Right renal pelvis (tissue), 4 donors: ENCODE measurements at places on chromosomes 16 and 17.

- no peak for DNase-seq
These were observed 114.6 kb upstream of the MED13 start for GRCh38 chr17:62179525-62180161.

- no peak for DNase-seq
These were observed 9.3 kb upstream of the CDC6 start for GRCh38 chr17:40278414-40278813.

DNA sequence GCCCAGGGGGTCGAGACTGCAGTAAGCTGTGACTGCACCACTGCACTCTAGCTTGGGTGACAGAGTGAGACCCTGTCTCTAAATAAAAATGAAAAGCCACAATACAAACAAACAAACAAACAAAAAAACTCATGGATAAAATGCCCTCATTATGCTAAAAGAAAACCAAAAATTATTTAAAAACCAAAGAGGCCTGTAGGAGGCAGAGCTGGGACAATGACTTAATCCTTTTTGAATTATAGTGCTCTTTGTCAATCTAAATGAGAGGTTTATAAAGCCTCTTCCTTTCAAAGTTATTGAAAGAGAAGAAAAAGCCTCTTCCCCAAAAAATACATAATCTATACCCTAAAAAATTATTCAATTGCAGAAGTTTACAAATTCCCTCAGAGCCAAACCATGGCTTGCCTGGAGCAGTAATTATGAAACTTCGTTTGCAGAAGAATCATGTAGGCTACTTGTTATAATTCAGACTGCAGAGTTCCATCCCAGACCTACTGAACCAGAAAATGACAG lies 18.5 kb downstream of the CRLF3 start:
- no peak for DNase-seq

GRCh38 chr16:14505846-14506245 lies 124.2 kb downstream of the PARN start:
- DNase-seq, result no peak

GRCh38 chr16:68236137-68236825 lies 354 bp upstream of the ESRP2 start:
- no peak for DNase-seq

GRCh38 chr17:11121341-11121985 lies 119.5 kb upstream of the SHISA6 start:
- peak; percentile 27 for DNase-seq

DNA sequence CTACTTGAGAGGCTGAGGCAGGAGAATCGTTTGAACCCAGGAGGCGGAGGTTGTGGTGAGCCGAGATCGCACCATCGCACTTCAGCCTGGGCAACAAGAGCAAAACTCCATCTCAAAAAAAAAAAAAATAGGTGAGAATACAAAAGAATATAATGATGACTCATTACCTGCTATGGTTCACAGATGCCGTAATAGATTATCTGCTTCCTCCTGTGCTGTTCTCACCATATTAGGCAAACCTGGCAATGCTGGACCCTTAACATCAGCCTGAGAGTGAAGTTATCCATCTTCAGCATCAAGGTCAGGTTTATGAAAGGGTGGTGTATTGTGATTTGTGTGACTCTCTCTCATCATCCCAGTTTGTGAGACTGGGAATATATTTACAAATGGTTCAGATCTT lies 271.3 kb upstream of the CPHXL start:
- DNase-seq, result no peak

DNA sequence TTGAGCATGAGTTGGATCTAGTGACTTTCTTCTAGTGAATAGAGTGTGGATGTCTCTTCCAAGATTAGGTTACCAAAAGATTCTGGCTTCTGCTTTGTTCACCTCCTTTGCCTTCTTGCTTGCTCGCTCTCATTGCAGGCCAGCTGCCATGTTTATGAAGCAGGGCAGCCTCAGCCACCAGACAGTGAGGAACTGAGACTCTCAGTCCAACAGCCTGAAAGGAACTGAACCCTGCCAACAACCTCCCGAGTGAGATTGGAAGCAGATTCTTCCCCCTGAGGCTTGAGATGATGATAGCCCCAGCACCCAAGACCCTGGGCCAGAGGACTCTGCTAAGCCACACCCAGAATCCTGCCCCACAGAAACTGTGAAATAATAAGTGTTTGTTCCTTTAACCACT lies 48.4 kb downstream of the NOG start:
- no peak for DNase-seq

GRCh38 chr16:5979905-5980550 lies 882.4 kb upstream of the EEF2KMT start:
- no peak for DNase-seq

- DNase-seq, result no peak
These were observed 4.7 kb upstream of the MMP15 start for GRCh38 chr16:58020628-58021521.

GRCh38 chr17:66032082-66032712 lies 159.7 kb downstream of the CEP112 start:
- DNase-seq, result no peak

DNA sequence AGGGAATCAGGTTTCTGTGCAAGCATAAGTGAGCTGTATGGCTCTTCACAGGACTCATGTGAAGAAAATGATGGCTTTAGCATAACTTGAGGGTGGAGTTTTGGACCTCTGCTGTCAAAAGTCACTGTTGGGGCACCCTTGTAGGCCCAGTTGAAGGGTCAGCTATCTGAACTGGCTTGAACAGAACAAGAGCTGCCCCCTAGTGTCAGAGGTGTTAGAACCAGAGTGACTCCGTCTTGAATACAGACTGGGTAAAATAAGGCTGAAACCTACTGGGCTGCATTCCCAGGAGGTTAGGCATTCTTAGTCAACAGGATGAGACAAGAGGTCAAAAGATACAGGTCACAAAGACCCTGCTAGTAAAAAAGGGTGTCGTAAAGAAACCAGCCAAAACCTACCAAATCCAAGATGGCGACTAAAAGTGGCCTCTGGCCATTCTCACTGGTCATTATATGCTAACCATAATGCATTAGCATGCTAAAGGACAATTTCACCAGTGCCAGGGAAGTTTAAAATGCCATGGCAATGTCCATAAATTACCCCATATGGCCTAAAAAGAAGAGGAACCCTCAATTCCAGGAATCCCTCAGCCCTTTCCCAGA lies 484.0 kb upstream of the ERCC4 start:
- DNase-seq, result no peak

GRCh38 chr17:67725373-67725791 lies 7.6 kb downstream of the NOL11 start:
- DNase-seq, result no peak

DNA sequence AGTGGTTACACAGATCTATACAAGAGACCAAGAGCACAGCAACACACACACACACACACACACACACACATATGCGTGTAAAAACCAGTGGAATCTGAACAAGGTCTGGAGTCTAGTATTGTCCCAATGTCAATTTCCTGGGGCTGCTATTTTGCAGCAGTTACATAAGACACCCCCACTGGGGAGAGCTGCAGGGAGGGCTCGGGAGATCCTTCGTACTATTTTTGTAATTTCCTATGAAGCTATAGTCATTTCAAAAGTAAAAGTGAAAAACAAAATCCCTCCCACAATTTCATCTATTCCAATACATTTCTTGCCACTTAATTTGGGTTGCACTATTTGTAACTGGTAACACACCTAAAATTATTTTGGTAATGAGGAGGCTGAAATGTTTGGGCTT lies 68.5 kb downstream of the C16orf95 start:
- DNase-seq, result no peak

DNA sequence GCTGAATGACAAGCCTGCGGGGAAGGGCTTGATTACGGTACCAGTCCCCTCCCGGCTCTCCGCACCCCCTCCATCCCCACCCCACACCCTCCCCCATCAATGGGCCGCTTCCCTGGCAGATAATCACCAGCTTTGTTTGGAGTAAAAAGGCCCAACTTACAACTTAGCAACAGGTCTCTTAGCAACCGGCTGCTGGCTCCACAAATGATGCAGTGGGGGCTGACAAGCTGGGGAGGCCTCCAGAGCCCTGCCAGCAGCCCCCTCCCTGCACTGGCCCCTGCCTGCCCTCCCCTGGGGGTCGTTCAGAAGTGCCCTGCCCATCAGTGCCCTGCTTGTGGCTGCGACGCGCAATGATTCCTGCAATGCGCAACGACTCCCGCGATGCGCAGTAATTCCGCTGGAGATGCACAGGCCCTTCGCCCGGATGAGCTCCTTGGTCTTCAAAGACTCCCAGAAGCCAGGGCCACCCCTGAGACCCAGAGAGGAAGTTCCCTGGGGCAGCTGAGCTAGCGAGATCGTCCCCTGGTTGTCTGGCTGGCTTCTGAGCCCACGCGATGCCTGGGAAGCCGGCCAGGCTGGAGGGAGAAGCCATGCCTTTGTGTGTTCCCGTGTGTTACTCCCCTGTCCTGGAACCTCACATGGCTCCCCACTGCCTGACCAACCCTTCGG lies 23.3 kb downstream of the CPNE2 start:
- no peak for DNase-seq

DNA sequence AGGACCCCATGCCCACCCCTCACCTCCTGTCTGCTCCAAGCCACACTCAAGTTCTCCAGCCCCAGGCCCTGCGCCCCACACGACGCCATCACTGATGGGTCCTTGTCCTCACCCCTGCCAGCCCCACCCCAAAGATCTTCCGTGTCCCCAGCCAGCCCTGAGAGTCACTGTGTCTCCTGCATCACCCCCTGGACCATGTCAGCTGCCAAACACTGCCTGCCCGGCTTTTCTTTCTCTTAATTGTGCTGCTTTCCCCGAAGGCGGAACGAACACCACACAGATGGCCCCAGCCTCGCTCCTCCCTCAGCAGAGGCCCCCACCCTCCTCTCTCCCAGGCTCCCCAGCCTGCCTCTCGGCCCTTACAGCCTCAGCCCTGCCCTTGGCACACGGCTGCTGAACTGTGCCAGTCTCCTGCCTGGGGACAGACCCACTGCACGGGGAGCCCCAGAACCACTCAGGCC lies 4.8 kb upstream of the GAA start:
- DNase-seq, result no peak

- no peak for DNase-seq
These were observed 12.7 kb downstream of the JUP start for GRCh38 chr17:41773731-41774193.

GRCh38 chr16:74679983-74680382 lies 13.3 kb upstream of the RFWD3 start:
- DNase-seq, result no peak

DNA sequence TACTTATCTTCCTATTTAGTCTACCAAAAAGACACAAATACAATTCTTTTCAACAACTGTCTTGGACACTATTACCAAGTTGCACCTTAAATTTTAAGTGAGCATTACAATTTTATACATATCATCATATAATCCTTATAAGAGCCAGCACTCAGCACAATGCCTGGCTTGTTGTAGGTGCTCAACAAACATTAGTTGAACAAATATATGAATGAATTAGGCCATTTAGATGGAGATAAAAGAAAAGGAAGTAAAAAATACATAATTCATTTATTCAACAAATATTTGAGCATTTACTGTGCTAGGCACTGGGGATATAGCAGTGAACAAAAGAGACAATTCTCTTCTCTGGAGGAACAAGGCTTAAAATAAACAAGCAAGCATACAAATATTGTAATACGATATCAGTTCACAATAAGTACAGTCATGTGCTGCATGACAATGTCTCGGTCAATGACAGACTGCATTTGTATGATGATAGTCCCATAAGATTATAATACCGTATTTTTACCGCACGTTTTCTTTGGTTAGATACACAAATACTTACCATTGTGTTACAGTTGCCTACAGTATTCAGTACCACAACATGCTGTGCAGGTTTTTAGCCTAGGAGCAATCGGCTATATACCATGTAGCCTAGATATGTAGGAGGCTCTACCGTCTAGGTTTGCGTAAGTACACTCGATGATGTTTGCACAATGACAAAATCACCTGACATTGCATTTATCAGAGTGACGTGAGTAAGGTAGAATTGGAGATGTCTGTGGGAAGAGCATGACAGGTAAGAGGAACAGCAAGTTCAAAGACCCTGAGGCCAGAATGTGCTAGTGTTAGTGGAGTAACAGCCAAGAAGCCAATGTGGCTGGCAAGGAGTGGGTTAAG lies 86.4 kb upstream of the HS3ST2 start:
- DNase-seq, result no peak

DNA sequence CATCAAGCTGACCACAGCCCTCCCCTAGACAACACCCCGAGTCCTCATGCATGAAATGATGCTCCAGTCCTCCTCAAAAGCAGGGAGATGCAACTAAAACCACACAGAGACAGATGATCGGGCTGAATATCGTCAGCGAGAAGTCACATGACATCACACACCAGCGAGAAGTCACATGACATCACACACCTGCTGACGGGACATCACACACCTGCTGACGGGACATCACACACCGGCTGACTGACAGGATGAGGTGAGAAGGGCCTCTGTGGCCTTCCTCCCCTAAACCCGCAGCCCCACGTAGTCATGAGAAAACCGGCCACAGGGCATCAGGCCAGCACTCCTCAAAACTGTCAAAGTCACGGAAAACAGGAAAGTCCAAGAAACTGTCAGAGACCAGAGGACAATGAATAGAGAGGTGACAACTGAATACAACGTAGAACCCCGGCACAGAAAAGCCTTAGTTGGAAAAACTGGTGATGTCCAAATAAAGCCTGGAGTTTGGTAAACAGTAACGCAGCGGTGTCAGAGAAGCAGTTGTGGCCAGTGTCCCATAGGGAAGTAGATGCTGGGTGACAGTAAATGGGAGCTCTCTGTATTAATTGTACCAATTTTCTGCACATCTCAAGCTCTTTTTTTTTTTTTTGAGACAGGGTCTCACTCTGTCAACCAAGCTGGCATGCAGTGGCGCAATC lies 14.3 kb downstream of the LITAF start:
- no peak for DNase-seq

GRCh38 chr16:27033281-27033979 lies 33.3 kb upstream of the C16orf82 start:
- no peak for DNase-seq

DNA sequence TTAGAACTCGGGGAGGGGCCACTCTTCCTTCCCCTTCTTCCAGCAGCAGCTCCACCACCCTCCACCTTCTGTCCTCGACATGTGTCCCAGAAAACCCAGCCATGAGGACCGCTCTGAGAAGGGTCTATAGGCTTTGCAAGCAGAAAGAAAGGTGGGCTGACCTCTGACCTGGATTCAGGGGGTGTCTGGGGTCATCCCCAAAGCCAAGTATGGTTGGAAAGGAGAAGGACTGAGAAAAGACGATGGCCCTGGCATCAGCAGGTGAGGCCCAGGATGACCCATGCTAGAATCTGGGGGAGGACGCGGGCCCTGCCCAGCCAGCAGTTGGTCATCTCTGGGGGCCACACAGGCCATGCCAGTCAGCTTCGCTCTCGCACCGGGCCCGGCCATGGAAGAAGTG lies 6.1 kb upstream of the SMIM5 start:
- no peak for DNase-seq

GRCh38 chr16:50183316-50183715 lies 30.2 kb downstream of the TENT4B start:
- DNase-seq, result no peak

DNA sequence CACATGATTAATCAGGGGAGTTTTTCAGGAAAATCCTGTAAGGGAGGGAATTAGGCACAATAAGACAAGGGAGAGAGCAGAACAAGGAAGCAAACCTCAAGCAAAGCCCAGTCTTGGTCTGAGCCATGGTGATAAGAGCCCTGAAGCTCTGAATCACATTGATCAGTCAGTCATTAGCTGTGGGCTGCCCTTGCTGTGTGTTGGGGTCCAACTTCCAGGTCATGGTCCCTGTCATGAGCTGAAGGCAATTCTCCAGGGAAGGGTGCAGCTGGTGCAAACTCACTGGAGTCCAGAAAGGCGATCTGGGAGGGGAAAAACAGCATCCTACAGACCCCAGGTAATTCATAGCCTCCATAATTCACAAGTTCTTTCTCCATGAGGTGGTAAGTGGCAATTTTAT lies 89.9 kb downstream of the CYLD start:
- no peak for DNase-seq
